ENCODE measurements at places on chromosomes 1 and 21.
A peak's percentile ranks its signal among the peaks of the same experiment; 100 is the strongest.

GRCh38 chr1:207025146-207025880, 7.2 kb downstream of the C1orf116 start:
- H3K4me3 ChIP-seq = no peak overlapping the region
- peak; percentile 60 for DNase-seq
- no peaks in the 10 kb centered on the region for H3K27me3 ChIP-seq

DNA sequence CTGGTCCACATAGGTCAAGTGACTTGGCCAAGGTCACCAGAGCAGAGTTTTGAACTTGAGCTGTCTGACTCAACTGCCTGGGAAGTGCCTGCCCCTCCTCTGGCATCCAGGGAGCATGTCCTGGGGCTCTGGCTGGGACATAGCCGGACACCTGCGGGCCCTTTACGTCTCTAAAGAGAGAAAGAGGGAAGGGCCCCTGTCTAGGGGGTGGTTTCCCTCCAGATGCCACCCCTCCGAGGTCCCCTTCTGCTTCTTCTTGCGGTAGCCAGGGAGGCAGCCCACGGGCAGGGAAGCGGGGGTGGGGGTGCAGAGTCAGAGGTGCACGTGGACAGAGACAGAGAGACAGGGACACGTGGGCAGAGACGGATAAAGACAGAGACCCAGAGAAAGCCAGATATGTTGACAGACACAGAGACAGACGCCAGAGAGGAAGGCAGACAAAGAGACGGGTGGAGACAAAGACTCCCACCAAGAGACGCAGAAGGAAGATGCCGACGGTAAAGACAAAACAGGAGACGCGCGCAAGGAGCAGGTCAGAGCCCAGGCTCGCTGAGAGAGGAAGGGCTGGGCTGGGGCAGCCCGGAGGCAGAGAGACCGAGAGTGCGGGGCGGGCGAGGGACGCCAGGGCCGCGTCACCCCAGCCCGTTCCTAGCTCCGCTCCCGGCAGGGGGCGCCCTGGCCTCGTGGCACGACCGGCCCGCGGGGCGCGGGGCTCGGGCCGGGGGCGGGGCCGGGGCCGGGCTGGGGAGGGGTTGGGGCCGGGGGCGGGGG, 458 bp upstream of the ALPL start:
- peaks cover 11% of the 10 kb centered on the region for H3K36me3 ChIP-seq
- H3K27ac ChIP-seq = no peak overlapping the region
- H3K4me1 ChIP-seq = 0 out of 2 replicates have a peak, but pooled peaks cover 2% of the 10 kb centered on the region
- peaks cover 3% of the 10 kb centered on the region for H3K27me3 ChIP-seq
- peak overlapping the region; percentile 79 for H3K4me3 ChIP-seq

DNA sequence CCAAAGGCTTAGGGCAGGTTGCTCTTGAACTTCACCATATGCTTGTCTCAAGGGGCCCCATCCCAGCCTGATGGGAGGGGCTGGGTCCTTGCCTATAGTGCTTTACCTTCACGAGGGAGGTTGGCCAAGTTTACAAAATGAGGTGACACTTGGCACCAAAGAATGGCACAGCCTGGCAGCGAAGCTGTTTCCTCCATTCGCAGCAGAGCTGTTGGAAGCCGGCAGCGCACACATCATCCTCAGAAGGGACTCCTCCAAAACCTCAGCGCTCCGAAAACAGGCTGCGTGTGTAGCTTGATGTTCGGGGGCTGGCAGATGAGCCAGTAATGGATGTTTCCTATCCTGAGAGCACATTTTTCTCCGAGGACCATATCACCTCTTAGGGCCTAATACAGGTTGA, 116.8 kb downstream of the KAZN start:
- H3K4me3 ChIP-seq = no peak overlapping the region
- no peaks in the 10 kb centered on the region for H3K36me3 ChIP-seq
- DNase-seq = no peak
- H3K27me3 ChIP-seq = no peaks in the 10 kb centered on the region

- no peaks in the 10 kb centered on the region for H3K36me3 ChIP-seq
- DNase-seq = no peak
- H3K27ac ChIP-seq = no peak overlapping the region
- no peaks in the 10 kb centered on the region for H3K27me3 ChIP-seq
- H3K4me1 ChIP-seq = no peaks in the 10 kb centered on the region
- H3K4me3 ChIP-seq = no peak overlapping the region
Observed at GRCh38 chr1:206833106-206833680, 32.2 kb upstream of the IL20 start.

DNA sequence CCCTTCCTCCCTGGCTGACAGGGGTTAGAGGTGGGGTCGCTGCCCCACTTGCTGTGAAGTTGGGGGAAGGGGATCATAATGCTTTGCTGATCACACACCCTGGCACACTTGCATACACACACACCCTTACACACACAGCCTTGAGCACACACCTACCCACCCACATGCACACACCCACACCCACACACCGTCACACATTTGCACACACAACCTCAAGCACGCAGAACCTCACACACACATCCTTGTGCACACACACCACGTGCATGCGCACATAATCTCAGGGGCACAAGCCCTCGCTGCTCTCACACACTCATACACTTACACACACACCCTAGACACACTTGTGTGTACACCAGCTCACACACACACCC, 16.4 kb upstream of the TNFRSF8 start:
- H3K4me1 ChIP-seq = no peaks in the 10 kb centered on the region
- DNase-seq = no peak
- no peak overlapping the region for H3K27ac ChIP-seq

Measured in H9 (cell line).